ENCODE measurements at places on chromosomes 11 and 22.
A peak's percentile ranks its signal among the peaks of the same experiment; 100 is the strongest.

- no peak for DNase-seq
Measured at GRCh38 chr11:103497268-103497667, 388.0 kb downstream of the DYNC2H1 start.

DNA sequence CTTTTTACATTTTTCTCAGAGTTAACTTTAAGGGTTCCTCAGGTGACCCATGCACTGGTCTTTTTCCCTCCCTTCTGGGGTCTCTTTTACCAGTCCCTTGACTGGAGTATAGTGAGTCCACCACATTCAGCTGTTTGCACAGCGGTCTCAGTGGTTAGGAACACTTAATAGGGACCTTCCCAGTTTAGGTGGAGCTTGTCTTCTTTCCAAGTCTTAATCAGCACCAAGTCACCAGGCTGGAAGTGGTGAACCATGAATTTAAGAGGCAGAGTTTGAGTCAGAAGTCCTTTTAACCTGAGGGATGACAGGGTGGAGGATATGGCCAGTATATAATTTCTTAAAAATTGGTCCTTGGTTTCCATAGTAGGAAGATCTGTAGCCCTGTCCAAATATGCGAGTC, 349.7 kb upstream of the MPPED2 start:
- no peak for DNase-seq

GRCh38 chr22:30506507-30506968, 1.0 kb upstream of the SEC14L4 start:
- no peak for DNase-seq

DNA sequence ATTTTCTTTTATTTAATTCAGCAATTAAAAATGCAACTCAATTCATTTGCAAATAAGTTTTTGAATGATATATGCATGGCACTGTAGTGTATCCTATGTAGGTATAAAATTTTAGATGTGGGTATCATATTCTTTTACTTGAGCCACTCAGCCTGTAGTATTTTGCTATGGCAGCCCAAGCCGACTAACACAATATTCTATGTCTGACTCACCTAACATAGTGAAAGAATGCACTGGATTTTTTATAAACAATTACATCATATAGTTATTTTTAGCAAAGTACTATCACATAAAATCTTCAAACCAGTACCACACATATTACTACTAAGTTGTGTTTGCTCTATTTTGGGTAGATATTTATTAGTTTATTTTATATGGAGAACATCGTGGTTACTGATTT, 21.9 kb upstream of the GRIA4 start:
- DNase-seq: no peak

DNA sequence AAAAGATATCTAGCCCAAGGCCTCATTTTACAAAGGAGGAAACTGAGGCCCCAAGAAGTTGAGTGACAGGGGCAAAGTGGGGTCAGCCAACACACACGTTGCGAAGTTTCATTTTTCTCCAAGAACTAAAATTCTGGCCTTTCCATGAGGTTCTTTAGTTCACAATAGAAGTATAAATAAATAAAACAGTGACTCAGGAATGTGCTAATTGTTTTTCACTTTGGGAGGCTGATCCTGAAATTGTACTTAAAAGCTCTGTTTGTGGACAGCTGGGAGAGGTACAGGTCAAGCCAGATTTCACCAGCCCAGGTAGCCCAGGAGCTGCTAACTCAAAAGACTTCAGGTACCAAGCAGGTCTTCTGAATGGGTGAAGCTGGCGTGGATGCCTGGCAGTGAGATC, 105.2 kb downstream of the TRAF6 start:
- no peak for DNase-seq

GRCh38 chr11:110298301-110298765, 1.9 kb upstream of the RDX start:
- no peak for DNase-seq

GRCh38 chr11:107916671-107917241, 11.5 kb upstream of the RAB39A start:
- peak; percentile 40 for DNase-seq

DNA sequence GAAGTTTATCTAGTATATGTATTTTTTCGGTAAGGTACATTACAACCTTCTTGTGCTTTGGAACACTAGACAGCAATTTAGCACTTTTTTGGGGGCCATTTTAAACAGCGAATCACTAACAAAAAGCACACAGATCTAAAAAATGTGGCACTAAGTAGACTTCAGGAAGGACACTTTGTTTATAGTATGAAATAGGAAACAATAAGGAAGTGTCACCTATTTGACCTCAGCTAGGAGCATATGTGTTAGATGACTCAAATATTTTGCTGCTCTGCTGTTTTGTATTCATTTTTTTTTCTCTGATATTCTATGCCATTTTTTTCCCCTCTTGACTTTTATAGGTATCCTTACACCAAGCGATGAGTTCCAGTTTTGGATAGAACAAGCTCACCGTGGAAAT, 5.6 kb downstream of the DYNC2H1 start:
- no peak for DNase-seq

GRCh38 chr22:26464312-26464711, 19.3 kb downstream of the HPS4 start:
- DNase-seq: no peak

DNA sequence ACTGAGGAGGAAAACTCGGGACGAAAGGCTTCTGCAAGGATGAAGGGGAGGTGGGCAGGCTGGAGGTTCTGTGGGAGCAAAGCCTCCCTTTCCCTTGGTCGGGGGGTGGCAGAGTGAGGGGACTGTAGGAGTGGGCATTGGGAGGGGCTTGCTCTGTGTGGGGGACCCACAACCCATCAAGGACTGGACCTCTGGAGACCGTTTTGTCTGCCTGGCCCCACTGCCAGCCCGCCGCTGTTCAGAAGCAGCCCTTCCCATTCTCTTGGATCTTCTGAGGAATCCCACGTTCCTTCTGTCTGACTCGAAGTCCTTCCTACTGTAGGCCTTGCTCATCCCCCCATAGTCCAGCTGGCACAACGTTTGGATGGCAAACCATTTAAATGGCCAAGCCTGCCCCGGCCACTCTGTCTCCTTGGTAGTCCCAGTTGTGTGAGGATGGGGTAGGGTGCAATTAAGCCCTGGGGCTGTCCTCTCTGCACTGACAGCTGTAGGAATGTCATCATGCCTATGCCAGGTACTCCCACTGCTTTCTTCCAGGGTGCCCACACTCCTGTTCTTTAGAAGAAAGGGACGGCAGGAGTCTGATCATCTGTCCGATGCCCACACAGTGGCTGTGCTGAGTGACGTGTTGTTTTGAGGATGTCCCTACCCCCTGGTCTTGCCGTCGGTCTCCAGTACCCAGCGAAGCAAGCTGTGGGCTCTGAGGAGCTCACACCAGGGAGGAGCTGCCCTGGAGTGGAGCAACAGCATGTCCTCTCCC, 17.0 kb upstream of the NECTIN1 start:
- no peak for DNase-seq

- no peak for DNase-seq
Measured at GRCh38 chr11:63933459-63933858, 5.3 kb upstream of the NAA40 start.

- no peak for DNase-seq
Measured at GRCh38 chr11:100484948-100485347, 202.1 kb upstream of the ARHGAP42 start.

DNA sequence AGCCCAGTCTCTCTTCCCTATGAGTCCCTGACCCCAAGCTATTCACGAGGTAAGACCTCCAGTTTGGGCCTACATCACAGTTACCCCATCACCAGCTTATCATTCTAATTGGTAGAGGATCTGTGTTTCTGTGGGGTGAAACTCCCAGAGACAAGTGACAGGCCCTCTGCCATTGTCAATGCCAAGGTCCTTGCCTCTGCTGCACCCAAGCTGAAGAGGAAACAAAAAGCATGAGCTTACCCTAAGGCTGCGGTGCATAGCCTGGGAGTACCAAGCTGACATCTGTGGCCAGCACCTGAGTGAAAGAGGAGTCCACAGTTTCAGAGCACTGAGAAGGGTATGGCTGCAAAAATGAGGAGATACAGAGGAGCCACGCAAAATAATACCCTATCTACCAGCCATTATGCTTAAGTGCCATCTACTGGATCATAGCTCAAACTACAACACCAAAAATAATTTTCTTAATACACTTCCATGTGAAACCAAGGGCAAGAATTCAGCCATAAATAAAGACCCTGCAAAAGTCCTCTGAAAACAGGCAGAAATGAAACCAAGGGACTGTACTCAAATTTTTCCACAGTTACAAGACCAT, 62.3 kb upstream of the ANO5 start:
- DNase-seq: no peak

DNA sequence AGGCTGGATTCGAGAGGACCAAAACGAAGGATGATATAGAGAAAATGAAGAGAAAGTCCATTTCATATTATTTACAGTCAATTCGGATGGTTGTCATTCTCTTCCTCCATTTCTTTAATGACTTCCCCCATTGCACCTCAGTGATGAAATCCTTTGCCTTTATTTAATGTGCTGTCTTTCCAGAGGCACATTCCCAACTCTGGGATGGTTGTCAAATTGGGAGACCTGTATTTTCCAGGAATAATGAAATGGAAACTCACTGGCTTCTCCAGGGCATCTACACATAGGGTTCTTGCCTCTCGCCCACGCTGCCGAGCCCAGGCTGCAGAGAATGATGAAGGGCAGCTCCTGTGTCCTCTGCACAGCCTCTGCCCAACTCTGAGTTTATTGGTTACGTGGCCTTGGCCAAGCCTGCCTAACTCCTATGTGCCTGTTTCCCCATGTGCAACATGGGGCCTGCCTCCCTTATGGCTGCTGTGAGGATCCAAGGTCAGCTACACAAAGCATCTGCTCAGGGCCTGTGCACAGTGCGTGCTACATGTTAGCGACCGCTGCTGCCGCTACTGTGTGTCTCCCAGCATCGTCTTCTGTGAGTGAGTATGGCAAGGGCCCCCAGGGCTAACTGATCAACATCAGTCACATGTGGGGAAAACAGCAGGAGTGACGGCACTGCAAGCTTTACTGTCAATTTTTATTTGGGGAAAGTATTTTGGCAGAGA, 81.5 kb upstream of the BID start:
- DNase-seq: no peak

DNA sequence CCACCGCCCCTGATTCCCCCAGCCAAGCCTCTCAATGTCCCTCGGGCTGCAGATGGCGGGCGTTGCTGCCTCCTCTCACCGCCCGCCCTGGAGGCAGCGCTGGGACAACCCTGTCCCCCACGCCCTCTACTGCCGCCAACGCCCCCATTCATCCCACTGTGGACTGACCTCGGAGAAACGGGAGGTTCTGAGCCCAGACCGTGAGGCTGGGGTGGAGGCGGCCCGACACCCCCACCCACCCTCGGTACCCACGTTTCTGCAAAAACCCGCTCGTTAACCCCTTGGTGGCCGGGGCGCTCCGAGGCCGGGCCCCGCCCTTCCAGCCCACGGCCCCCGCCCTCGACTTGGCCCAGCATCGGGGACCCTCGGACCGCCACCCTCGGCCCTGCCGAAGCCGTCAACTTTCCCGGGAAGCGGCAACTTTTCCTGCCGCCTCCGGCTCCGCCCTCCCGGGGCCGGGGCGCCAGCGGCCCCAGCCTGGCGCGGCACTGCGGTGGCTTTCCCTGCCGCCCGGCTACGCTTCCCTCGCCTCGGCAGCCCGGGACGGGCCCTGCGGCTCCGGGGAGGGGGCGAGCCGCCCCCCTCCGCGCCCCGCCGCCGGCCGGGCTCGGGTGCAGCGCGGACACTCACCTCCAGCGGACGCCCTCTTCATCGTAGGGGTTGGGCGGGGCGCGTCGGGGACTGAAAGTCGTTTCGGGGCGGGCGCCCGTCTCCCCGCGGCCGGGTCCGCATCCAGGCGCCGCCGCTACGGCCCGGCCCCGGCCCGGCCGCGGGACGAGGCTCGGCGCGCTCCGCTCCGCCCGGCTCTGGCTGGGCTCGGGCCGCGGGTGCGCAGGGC, 458 bp downstream of the RTN4R start:
- no peak for DNase-seq

DNA sequence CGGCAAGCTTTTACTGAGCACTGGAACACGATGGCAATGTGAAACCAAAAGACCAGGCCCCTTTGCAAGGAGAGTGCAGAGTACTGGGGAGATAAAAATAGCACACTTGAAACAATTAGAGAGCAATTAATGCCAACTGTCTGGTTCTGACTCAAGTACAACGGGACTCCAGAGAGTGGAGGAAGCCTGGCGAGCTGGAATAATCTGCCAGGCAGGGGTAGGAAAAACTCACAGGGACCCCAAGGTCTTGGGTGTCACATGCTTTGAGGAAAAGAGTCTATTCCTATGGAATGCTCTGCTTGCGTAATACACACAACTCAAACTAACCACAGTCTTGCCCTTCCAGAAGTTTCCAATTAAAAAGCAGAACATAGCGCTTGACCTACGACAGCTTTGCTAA, 113.0 kb upstream of the CLMP start:
- no peak for DNase-seq

GRCh38 chr11:660681-661444, 23.8 kb downstream of the DRD4 start:
- no peak for DNase-seq

GRCh38 chr11:123381817-123382554, 48.1 kb upstream of the GRAMD1B start:
- DNase-seq: no peak

- no peak for DNase-seq
Measured at GRCh38 chr22:49291781-49292180, 535.9 kb downstream of the BRD1 start.

GRCh38 chr11:117315285-117316196, 515 bp downstream of the BACE1 start:
- DNase-seq: no peak

- DNase-seq: peak; percentile 52
Measured at GRCh38 chr11:112073941-112074811, at the start of the genes NKAPD1 and PIH1D2. Gene NKAPD1 (plus strand): TSS chr11:112074299. CDS start chr11:112075575, 1,276 bp downstream. Gene PIH1D2 (minus strand): TSS chr11:112074017. CDS start chr11:112073174, 843 bp downstream.
